ENCODE measurements at places on chromosomes 4 and X.

DNA sequence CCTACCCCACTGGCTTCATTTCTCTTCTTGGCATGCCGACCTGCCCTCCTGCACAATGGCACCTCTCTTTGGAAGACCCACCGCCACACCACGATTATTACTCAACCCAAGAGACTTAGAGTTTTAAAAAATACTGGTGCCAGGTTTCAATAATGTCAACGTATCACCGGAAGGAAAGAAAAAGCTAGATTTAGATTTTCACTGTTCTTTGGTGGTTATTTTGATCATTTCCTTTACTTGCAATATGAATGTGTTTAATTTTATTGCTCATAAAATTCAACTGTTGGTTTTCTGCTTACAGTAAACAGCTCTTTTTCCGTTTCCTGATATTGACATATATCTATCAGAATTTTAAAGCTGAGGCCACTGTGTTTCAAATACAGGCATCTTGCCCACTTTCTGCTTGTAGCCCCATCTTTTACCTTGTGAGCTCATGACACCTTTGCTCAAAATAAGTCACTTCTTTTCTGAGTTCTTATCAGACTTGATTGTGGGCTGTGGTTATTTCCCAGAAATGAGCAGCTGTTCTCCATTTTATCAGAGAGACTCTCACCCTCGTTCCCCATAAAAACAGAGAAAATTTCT is 439.1 kb downstream of the INPP4B start:
- no peak for DNase-seq

GRCh38 chr4:19429684-19430083 is 822.0 kb upstream of the SLIT2 start:
- no peak for DNase-seq

GRCh38 chr4:73741031-73741749 is 821 bp downstream of the CXCL8 start:
- peak; percentile 9 for DNase-seq

DNA sequence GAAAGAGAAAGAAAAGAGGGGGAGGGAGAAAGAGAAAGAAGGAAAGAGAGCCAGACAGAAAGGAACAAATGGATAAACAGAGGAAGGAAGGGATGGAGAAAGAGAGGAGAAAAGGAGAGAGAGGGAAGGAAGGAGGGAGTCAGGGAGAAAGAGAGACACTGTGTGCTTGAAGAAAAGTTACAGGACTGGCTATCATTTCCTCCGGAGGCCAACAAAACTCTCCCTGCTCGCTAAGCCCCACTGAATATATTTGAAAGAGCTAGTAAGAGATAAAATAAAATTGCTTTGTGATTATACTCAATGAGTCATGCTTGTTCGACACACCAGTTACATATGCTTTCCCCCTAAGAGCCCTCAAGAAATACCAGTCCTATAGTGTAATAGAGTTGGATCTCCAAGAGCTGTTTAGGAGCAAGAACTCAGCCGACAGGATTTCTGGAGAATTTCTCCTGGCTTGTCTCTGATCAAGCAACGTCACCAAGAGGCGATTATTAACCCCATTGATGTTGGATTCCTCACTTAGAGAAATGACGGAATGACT is 102.2 kb downstream of the MXRA5 start:
- peak; percentile 85 for DNase-seq

DNA sequence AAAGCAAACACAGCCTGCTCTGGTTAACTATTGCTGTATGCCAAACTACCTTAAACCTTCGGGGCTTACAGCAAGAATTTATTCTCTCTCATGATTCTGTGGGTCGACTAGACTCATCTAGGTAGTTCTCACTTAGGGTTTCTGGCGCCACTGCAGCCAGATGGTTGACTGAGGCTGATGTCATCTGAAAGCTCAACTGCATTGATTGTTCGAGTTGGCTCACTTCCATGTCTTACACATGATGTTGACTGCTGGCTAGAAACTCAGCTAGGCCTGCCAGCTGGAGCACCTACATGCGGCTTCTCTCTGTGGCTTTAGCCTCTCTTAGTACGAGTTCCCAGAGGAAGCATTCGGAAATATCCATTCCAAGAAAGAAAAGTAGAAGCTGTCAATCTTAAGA is 103.2 kb downstream of the SRPX start:
- DNase-seq = peak; percentile 80

GRCh38 chr4:2925931-2926860 is 37.0 kb downstream of the NOP14 start:
- DNase-seq = no peak

- no peak for DNase-seq
Observed at GRCh38 chr4:107640197-107640596, 79.8 kb downstream of the PAPSS1 start.

Measured in fibroblast of mammary gland (primary cell).